ENCODE measurements at places on chromosomes 2 and 18.

GRCh38 chr2:160365716-160366367 lies 127.8 kb downstream of the RBMS1 start:
- no peak for DNase-seq

DNA sequence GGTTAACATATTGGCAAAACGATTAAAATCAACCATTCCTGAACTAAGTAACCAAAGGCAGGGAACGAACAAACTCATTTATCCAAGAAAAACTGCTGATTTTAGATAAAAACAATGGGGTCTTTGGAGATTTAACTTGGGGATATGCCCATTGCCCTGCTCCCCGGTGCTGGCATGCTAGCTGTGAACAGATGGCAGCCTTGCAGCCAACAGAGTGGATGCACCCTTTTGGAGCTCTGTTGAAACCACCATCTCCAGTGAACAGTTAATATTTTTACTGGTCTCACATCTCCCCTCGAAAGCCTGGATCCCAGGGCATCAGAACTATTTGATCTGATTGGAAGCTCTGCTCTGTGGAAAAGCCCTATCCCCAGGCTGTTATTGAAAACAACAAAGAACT lies 303.1 kb downstream of the TGIF1 start:
- no peak for DNase-seq

- no peak for DNase-seq
Measured at GRCh38 chr2:28166956-28167355, 225.7 kb upstream of the FOSL2 start.

DNA sequence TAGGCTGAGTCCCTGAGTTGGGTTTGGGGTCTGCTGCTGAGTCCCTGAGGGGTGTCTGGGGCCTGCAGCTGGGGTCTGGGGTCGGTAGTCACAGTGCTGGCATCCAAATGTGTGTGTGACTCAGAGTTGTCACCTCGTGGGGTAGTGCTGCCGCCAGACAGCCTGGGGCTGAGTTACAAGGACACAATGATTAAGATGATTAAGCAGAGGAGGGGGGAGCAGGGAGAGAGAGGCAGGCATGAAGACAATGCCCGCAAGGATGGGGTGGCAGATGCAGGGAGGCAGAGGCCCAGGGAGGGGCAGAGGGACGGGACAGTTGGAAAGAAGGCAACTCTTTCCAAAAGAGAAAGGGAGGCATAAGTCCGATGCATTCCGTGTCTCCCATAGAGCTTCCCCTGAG lies 120.2 kb downstream of the CELF4 start:
- DNase-seq: no peak

GRCh38 chr18:53610957-53611356 lies 613.5 kb downstream of the MBD2 start:
- DNase-seq: no peak

GRCh38 chr2:135926605-135927004 lies 50.4 kb upstream of the MCM6 start:
- DNase-seq: no peak

- DNase-seq: no peak
Measured at GRCh38 chr18:36912887-36913286, 84.0 kb downstream of the KIAA1328 start.

DNA sequence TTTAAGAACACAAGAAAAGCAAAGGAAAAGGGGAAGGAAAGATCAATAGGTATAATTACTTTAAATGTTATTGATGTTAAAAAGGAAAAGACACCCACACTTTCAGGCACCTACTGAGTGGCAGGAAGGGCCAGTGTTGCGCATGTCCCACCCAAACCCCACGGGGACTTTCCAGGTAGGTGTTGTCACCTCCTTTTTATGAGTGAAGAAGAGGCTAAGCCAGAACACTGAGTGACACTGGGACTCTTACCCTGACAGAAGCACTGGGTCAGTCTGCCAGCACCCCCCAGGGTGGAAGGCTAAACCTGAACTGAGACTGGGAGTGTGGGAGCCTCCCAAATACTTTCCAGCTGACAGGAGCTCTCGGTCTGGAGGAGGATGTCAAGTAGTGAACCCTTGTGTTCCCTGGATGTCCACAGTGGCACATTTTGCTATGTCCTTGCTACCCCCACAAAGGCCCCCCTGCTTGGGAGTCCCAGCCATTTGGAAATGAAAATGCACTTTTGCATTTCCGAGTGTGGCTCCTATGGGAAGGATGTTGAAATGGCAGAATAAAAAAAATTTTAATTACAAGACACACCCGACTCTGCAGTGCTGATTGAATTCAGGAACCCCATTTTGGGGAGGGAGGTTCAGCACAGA lies 90.9 kb upstream of the SMAD2 start:
- no peak for DNase-seq
